ENCODE measurements at places on chromosomes 1 and 21.
A peak's percentile ranks its signal among the peaks of the same experiment; 100 is the strongest.

- no peak for DNase-seq
Measured at GRCh38 chr1:247482747-247483146, 24.8 kb upstream of the OR2B11 start.

DNA sequence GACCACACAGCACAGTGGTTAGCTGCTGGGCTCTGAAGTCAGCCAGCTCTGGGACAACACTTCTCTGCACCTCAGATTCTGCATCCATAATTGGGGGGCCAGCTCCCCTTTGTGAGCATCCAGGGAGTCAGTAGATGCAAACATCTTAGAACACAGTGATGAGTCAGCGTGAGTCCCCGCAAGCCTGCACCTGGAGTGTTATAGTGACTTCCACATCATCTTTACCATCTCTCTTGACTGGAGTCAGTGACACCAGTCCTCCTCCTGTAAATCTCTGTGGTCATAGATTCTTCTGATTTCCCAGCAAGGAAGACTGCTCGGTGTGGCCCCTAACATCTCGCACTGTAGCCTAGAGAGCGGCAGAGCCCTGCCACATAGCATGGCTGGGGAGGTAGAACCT, 13.9 kb upstream of the EDN2 start:
- no peak for DNase-seq

DNA sequence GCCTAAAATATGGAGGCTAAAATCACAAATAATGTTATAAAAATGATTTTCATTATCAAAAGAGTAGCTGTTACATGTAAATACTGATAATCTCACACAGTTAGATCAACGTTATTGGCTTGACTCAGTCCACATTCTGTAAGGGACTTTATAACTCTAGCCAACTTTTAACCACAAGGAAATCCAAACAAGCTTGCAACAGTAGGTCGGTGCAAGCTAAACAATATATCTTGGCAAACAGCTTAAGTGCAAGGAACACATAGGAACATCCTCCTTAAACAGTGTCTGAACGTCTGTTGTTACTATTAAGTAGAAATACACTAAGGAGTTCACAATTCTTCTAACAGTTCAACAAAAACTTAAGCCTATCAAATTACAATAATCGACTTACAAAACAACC, 126.7 kb downstream of the EIF4G3 start:
- peak; percentile 5 for DNase-seq

DNA sequence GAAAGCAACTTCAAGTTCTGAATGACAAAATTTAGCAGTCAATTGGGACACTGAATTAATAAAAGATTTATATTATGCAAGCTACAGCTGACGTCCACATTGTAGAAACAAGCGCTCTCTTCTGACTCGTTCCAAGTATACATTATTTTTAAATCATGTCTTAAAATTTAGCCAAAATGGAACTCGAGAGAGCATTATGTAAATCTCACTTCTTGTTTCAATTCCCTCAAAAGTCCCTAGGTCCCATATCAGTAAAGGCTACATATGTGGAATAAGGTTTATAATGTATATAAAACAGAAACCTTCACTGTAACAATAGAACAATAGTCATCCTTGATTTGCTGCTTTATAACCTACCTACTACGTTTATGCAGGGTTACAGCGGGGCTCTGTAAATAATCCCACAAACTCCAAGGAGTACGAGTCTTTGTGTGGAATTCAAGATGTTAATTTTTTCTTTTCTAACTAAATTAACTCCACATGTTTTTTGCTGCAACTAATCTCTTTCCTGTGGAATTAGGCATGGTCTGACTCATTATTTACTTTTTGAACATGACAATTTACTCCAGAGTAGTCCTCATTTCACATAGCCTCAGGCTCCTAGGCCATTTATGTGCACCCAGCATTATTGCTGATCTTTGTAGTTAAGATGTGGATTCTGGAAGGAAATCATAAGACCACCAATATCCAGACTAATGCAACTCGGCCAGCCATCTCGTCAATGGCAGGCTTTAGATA, 785.1 kb downstream of the LTN1 start:
- DNase-seq, result peak; percentile 78

GRCh38 chr21:14239281-14239680, 23.3 kb downstream of the RBM11 start:
- no peak for DNase-seq

GRCh38 chr1:182974506-182975191, 21.7 kb upstream of the SHCBP1L start:
- DNase-seq, result peak; percentile 27

GRCh38 chr1:116488071-116488470, 82.8 kb downstream of the CD58 start:
- DNase-seq, result no peak

- DNase-seq, result peak; percentile 79
Measured at GRCh38 chr1:210407207-210407886, 78.6 kb downstream of the HHAT start.

DNA sequence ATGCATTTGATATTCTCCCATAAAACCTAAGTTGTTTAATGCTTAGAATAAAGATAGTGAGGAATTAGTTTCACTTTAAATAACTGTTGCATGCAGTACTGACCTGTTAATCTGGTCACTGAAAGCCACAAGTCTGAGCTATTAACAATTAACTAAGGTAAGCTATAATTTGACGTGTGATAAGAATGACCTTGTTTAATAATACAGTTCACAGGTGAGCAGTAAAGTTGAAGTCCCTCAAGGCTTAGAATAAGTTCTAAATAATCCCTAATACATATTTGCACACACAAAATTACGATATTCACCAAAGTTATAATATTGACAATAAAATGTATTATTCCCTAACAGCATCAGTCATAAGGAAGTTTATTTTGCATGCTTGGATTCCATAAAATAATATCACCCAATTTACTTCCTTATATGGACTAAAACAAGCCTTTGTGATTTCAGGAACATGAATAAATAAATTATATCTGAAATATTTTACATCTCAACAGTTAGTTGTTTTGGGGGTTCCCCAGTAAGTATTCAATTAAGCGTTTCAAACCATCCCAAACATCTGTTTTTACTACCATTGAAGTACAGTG, 70.6 kb upstream of the CHRM3 start:
- DNase-seq, result no peak

DNA sequence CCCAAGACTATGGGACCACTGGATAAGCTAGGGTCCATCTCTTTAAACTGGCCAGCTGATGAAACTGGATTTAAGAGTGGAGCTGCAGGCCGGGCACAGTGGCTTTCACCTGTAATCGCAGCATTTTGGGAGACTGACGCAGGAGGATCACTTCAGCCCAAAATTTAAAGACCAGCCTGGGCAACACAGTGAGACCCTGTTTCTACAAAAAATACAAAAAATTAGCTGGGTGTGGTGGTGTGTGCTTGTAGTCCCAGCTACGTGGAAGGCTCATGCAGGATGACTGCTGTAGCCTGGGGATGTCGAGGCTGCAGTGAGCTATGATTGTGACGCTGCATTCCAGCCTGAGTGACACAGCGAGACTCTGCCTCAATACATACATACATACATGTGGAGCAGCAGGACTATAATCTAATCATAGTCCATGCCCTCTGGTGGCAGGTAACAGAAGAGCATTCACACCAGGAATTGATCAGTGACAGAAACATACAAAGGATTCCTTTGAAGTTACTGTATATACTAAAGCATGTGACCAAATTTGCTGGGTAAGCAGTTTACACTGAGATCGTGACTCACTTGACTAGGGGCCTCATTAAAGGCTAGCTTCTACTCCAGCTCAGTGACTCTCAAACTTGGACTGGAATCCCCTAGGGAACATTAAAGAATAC, 101.5 kb upstream of the SLFNL1 start:
- peak; percentile 84 for DNase-seq

- DNase-seq, result no peak
Measured at GRCh38 chr1:30971496-30971895, 62.9 kb upstream of the SDC3 start.

DNA sequence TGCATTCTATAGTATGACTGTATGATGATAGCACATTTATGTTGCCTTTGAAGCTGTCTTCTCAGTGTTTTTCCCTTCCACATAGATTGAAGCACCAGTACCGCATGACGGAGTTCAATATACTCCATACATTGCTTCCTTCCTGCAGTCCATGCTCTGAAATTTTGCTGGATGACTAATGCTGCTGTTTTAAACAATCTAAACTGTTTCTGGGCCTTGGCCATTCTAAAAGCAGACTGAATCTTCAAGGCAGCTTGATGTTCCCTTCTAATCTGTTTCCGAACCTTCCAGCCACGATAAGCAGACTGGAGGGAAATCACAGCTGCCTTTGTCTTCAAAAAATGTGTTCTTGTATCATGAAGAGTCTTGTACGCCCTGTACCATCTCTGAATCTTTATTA, 36.2 kb upstream of the F13B start:
- DNase-seq, result no peak

GRCh38 chr1:157195521-157196244, 57.5 kb upstream of the ETV3 start:
- no peak for DNase-seq

GRCh38 chr1:31366796-31367195, 6.1 kb downstream of the FABP3 start:
- no peak for DNase-seq

DNA sequence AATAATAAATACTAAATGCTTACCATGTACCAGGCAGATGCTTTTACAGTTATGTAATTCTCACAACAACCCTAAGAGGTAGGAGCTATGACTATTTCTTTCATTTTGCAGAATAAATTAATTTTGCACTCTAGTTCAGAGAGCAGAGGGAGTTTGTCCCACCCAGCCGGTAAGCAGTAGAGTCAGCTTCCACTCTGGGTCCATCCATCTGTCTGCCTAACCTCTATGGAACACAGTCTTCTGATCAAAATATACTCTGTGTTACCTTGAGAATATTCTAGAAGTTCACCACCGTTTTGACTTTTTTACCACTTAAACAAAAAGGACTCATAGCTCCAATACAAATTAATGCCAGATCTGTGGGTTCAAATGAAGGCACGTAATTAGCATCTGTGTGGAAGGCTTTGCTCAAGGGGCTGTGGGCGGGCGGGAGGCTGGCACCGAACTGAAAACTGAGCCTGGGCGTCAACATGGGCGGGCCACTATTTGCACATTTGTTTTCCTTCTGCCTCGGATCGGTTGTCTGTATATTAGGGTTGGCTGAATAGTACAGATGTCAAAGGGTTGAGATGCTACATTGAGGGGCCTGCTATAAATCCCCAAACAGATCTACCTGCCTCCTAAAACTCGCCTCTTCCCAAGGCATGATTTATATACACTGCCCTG, 33.1 kb upstream of the LMO4 start:
- DNase-seq, result no peak

DNA sequence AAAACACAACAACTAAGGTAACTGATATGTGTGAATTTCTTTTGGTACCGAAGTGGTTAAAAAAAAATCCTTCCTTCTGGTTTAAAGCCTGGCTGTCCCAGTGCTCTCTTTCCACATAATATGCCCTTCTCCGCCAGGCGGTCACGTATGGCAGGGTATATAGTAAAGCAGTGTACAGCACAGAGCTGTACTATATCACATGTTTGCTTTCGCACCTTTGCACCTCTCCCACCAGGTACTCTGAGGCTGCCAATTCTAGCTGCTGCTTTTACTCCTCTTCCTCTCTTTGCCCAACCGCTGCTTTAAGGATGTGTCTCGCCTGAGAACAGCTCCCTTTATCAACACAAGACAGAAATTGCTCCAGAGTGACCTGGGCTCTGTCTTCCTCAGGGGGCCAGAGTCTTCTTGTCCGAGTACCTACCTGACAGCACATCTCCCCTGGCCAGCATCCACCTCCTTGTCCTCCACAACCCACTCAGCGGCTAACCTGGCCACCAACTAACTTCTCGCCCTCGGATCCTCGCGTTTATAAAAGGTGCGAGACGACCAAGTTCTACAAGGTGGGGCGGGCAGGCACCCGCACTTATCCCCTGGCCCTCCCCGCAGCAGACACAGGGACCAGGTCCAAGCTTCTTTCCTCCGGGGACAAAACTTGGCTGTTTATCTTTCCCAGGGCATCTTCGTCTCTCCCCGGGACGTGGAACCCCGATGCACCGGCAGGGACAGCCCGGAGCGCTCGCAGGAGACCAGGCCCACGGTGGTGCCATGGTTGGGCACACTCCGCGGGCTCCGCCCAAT, 1.6 kb downstream of the COLGALT2 start:
- DNase-seq, result no peak

DNA sequence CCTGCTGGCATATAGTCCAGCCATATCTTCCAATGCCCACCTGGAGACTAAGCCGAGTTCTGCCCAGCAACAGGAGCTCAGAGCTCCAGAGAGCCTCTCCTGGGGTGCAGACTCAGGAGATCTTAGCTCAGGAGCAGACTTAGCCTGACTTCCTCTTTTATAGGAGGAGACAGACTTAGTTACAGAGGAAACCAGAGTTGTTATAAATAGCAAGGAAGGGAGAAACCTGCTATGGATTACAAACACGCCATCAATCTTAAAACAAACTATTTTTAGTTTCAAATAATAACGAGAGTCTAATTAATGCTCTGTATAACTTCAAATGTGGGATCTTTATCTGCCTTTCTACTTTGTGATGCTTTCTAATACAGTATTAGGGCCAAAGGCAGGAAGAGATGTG, 3.3 kb upstream of the KIF21B start:
- DNase-seq, result no peak

DNA sequence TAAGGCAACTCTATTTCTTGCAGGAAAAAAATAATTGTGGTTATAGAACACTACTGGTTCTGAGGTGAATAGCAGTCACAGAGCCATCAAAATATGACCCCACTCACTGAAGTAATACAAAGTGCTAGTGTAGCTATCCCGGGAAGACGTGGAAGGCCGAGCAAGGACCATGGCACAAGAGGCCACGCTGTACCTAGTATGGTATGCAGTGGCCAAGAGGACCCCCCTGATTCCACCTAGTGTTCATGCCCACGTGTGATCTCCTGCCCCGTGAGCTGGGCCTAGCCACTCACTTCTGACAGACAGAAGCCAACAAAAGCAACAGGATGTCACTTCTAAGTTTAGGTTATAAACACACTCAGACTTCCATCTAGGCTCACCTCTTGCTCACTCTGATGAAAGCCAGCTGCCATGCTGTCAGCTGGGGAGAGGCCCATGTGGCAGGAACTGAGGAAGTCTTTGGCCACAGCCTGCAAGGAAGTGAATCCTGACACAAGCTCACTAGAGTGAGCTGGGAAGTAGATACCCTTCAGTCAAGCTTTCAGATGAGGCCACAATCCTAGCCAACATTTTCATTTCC, 21.7 kb upstream of the LSS start:
- no peak for DNase-seq

- no peak for DNase-seq
Measured at GRCh38 chr1:92736395-92736794, 48.5 kb downstream of the EVI5 start.

GRCh38 chr1:190608282-190608681, 130.6 kb upstream of the BRINP3 start:
- no peak for DNase-seq
